ENCODE measurements at places on chromosomes 11 and 22. TPM values are rescaled to one million over a fixed set of nuclear protein-coding genes. Genes with fewer than 3 reads are reported as not detected.

The ALDH3B1 gene
- polyA plus RNA-seq: 3.1 TPM

The SEPTIN3 gene
- 0.09 TPM for polyA plus RNA-seq

The PIH1D2 gene
- polyA plus RNA-seq: 0.76 TPM

The CABP4 gene
- 0.28 TPM for polyA plus RNA-seq

The TST gene
- 69.3 TPM for polyA plus RNA-seq

The CAPN5 gene
- 4.0 TPM for polyA plus RNA-seq

The SLC16A8 gene
- polyA plus RNA-seq: 0.34 TPM

The MMP27 gene
- polyA plus RNA-seq: not detected

The F2 gene
- not detected for polyA plus RNA-seq

The OTOG gene
- polyA plus RNA-seq: not detected

The SYT8 gene
- 7.6 TPM for polyA plus RNA-seq

The MCHR1 gene
- polyA plus RNA-seq: 0.03 TPM

The ROBO4 gene
- polyA plus RNA-seq: 61.0 TPM

The MAJIN gene
- 0.08 TPM for polyA plus RNA-seq

The DCHS1 gene
- polyA plus RNA-seq: 8.2 TPM

The CCDC157 gene
- 1.5 TPM for polyA plus RNA-seq

The RPS13 gene
- polyA plus RNA-seq: 3,380 TPM

The KDELR3 gene
- polyA plus RNA-seq: 24.2 TPM

The DGCR6 gene
- polyA plus RNA-seq: 1.5 TPM

The CHADL gene
- polyA plus RNA-seq: 1.8 TPM

The NOX4 gene
- 0.46 TPM for polyA plus RNA-seq

The SUSD2 gene
- 6.3 TPM for polyA plus RNA-seq

The ST14 gene
- polyA plus RNA-seq: 3.1 TPM

The PGM2L1 gene
- polyA plus RNA-seq: 1.7 TPM

The FOLR2 gene
- polyA plus RNA-seq: 52.4 TPM

The ARRB1 gene
- polyA plus RNA-seq: 28.2 TPM

The DCDC1 gene
- 0.14 TPM for polyA plus RNA-seq

The GSTT2B gene
- polyA plus RNA-seq: 12.9 TPM

The OMP gene
- polyA plus RNA-seq: not detected

The C22orf31 gene
- polyA plus RNA-seq: not detected

The SMTN gene
- 139 TPM for polyA plus RNA-seq

The MS4A3 gene
- polyA plus RNA-seq: 0.07 TPM

The SLC35E4 gene
- 1.3 TPM for polyA plus RNA-seq

The TTLL1 gene
- 7.9 TPM for polyA plus RNA-seq

The ANO9 gene
- polyA plus RNA-seq: 0.45 TPM
